ENCODE measurements at places on chromosomes 5 and 9. TPM values are rescaled to one million over a fixed set of nuclear protein-coding genes. Genes with fewer than 3 reads are reported as not detected.

Gene N4BP3
- total RNA-seq, result 0.05 TPM

Gene TRPM3
- total RNA-seq, result 0.26 TPM

Gene FOXD4
- not detected for total RNA-seq

Gene MPDZ
- 29.3 TPM for total RNA-seq

Gene ADAMTS12
- total RNA-seq, result 1.5 TPM

Gene LPAR1
- total RNA-seq, result 1.1 TPM

Gene OCLN
- total RNA-seq, result 48.9 TPM

Gene RAD1
- 6.2 TPM for total RNA-seq

Gene PCDHB5
- 0.74 TPM for total RNA-seq

DNA sequence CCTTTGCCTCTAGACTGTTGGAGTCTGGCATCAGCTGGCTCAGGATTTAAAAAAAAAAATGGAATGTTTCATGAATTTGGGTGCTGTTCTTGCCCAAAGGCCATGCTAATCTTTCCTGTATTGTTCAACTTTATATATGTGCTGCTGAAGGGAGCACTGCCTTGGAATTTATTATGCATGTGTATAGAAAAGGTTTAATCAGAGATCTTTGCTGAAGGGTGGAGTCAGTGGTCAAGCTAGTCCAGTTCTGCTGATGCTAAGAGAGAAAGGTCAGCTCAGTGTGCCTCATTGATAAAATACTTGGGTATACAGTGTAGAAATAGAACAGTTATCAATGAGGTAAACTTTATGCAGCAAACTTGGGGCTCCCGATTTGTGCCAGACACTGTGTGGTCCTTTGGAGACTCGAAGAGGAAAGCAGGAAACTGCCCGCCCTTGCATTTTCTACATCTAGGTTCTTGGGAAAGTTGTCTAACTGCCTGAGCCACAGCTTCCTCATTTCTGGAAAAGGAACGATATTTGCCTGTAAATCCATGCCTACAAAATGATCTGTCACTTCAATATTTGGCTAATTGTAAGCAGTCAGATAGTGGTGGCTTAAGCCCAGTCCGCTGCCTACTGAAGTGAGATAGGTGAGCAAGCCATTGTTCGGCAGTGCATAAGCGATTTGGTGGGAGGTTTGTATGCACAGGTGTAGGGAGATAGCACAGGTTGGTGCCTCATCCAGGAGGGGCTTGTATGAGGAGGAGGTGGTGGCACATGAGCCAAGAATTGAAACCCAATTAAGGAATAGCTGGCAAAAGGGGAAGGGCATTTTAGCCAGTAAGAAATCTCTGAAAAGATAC is 29.2 kb upstream of the GTF2H2C start:
- no peak overlapping the region for H3K27ac ChIP-seq
- H3K27me3 ChIP-seq, result no peaks in the 10 kb centered on the region
- no peak overlapping the region for H3K4me3 ChIP-seq
- peaks cover 5% of the 10 kb centered on the region for H3K36me3 ChIP-seq

DNA sequence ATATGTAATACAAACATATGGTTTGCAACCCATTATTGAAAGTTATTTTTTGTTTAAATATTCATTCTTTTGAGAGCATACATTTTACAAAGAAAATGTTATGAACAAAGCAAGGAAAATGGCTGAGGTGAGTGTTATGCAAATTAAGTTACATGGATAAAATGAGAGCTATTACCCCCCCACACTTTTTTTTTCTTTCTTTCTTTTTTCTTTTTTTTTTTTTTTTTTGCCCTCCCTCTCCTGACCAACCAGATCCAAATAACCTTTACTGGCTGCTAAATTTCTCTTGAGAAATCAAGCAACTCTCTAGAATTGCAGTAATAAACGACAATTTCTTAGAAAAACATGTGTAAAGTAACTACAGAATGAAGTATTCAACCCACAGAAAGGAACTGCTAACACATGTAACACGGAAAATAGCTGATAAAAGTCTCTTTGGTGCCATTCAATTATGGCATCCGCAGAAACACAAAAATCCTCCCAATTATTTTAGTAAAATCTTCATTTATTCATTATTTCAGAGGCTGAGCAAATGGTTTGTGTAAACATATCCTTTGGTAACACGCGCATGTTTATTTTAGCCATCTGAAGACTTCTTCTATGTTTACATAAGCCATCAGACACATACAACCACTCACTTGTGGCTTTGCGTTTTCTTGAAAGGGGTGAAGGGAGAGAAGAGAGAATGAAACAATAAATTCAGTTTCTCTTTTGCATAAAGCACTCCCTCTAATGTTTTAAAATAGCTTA is 216.1 kb downstream of the NFIB start:
- no peak overlapping the region for H3K4me3 ChIP-seq
- no peak overlapping the region for H3K27ac ChIP-seq
- DNase-seq, result no peak
- H3K27me3 ChIP-seq, result no peaks in the 10 kb centered on the region

- H3K27ac ChIP-seq, result no peak overlapping the region
- no peaks in the 10 kb centered on the region for H3K27me3 ChIP-seq
These were observed 58.2 kb downstream of the ZFAND5 start for GRCh38 chr9:72306761-72307160.

GRCh38 chr5:122286541-122286940 is 25.5 kb upstream of the SNCAIP start:
- no peak overlapping the region for H3K27ac ChIP-seq
- H3K36me3 ChIP-seq, result no peaks in the 10 kb centered on the region
- no peaks in the 10 kb centered on the region for H3K27me3 ChIP-seq
- no peak overlapping the region for H3K4me3 ChIP-seq

- DNase-seq, result no peak
- no peak overlapping the region for H3K27ac ChIP-seq
- H3K4me3 ChIP-seq, result no peak overlapping the region
- no peaks in the 10 kb centered on the region for H3K36me3 ChIP-seq
- no peaks in the 10 kb centered on the region for H3K4me1 ChIP-seq
These were observed 40.1 kb upstream of the STXBP1 start for GRCh38 chr9:127571971-127572370.

DNA sequence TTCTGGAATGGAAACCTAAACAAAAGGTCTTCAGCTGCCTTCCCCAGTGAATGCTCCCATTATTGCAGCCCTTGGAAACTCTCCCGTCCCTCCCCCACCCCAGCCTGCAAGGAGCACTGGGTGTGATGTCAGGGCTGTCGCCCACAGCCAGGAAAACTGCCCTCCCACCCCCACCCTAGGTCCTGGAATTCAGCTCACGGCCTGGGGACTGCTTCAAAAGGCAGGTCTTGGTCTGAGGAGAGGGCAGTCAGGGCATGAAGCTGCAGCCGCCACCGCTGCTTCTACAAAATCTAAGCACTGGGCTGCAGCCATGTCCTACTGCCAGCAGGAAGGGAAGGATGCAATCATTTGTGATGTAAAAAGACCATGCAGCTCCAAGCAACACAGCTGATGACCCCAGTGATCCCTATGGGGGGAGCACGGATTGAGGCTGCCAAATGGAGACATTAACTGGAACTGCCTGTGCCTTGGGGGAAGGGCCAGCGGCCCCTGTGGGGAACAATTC is 11.4 kb downstream of the GRHPR start:
- no peaks in the 10 kb centered on the region for H3K27me3 ChIP-seq
- H3K36me3 ChIP-seq, result peaks cover 95% of the 10 kb centered on the region
- H3K4me3 ChIP-seq, result no peak overlapping the region
- H3K4me1 ChIP-seq, result peaks cover 7% of the 10 kb centered on the region
- H3K27ac ChIP-seq, result no peak overlapping the region

DNA sequence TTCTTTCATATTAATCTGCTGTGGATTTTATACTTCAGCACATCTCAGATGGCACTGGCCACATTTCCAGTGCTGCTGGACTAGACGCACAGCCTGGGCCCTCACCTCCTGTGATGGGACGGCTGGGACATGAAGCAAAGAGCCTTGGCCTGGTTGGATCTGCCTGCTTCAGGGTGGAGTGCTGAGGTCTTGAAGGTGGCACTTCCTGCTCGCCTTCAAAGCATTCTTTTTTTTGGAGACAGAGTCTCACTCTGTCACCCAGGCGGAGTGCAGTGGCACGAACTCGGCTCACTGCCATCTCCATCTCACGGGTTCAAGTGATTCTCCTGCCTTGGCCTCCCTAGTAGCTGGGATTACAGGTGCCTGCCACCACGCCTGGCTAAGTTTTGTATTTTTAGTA is 73.1 kb downstream of the RAPGEF1 start:
- peak; percentile 37 for DNase-seq
- H3K4me1 ChIP-seq, result no peaks in the 10 kb centered on the region
- H3K36me3 ChIP-seq, result no peaks in the 10 kb centered on the region
- H3K27me3 ChIP-seq, result no peaks in the 10 kb centered on the region
- no peak overlapping the region for H3K4me3 ChIP-seq
- H3K27ac ChIP-seq, result no peak overlapping the region

GRCh38 chr9:7266911-7267595 is 509.3 kb downstream of the KDM4C start:
- H3K27me3 ChIP-seq, result no peaks in the 10 kb centered on the region
- H3K4me1 ChIP-seq, result no peaks in the 10 kb centered on the region
- DNase-seq, result no peak
- H3K27ac ChIP-seq, result no peak overlapping the region
- H3K4me3 ChIP-seq, result no peak overlapping the region

- H3K27me3 ChIP-seq, result no peaks in the 10 kb centered on the region
- H3K27ac ChIP-seq, result no peak overlapping the region
- no peak overlapping the region for H3K4me3 ChIP-seq
- DNase-seq, result no peak
- H3K4me1 ChIP-seq, result no peaks in the 10 kb centered on the region
These were observed 40.4 kb upstream of the DEPDC1B start for GRCh38 chr5:60740322-60740721.

DNA sequence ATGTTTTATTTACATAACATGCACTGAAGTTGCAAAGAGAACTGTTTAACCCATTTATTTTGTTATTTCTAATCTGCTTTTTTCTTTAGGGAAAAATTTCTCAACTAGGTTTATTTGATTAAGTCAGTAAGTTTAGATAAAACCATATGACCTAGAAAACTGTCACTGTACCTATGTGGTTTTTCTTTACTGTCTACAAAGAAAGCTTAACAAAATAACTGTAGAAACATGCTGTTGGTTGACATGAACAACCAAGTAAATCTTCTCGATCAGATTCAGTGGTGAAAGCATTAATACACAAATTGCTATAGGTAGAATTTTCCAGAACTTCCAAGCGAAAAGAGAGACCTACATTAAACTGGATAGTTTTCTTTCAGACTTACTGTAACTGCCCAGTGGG is 137.4 kb downstream of the PCSK5 start:
- no peak overlapping the region for H3K4me3 ChIP-seq
- no peaks in the 10 kb centered on the region for H3K27me3 ChIP-seq
- no peak for DNase-seq

GRCh38 chr5:92942762-92943161 is 638.3 kb downstream of the NR2F1-AS1 start:
- H3K27me3 ChIP-seq, result no peaks in the 10 kb centered on the region
- H3K36me3 ChIP-seq, result no peaks in the 10 kb centered on the region
- H3K27ac ChIP-seq, result no peak overlapping the region
- no peak for DNase-seq
- no peaks in the 10 kb centered on the region for H3K4me1 ChIP-seq
- H3K4me3 ChIP-seq, result no peak overlapping the region

- no peaks in the 10 kb centered on the region for H3K4me1 ChIP-seq
- no peak overlapping the region for H3K4me3 ChIP-seq
- no peaks in the 10 kb centered on the region for H3K27me3 ChIP-seq
- H3K36me3 ChIP-seq, result no peaks in the 10 kb centered on the region
These were observed 11.4 kb upstream of the DAB2IP start for GRCh38 chr9:121640076-121640475.

DNA sequence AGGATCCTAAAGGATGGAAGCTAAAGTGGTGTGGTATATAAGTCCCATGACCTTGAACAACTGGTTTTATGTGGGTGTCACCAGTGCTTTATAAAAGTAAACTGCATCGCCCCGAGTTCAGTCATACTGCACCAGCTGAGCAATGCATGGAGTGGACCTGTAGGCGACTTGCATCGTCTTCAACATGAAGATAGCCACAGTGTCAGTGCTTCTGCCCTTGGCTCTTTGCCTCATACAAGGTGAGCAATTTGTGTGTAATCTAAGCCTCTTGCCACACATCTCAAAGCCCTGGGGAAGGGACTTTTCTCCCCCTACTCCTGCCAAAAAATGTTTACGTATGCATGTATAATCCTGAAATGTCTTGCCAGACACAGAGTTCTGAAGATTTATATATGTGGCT is at the start of gene SPINK5:
Gene SPINK5, plus strand, starts transcription at position 120 of the 400 bp plus-strand sequence. Its CDS starts 65 bp downstream, at position 185.
- no peaks in the 10 kb centered on the region for H3K4me1 ChIP-seq
- DNase-seq, result no peak
- no peak within 1 kb of the TSS for H3K27ac ChIP-seq
- no peaks in the 10 kb centered on the region for H3K36me3 ChIP-seq

- H3K4me1 ChIP-seq, result peaks cover 6% of the 10 kb centered on the region
- no peaks in the 10 kb centered on the region for H3K36me3 ChIP-seq
- H3K27ac ChIP-seq, result no peak overlapping the region
- H3K4me3 ChIP-seq, result no peak overlapping the region
These were observed 1.3 kb downstream of the TERT start for GRCh38 chr5:1293416-1294205.

GRCh38 chr5:129652349-129653056 is 95.4 kb upstream of the MINAR2 start:
- no peak overlapping the region for H3K27ac ChIP-seq
- H3K4me1 ChIP-seq, result no peaks in the 10 kb centered on the region
- H3K27me3 ChIP-seq, result no peaks in the 10 kb centered on the region
- no peaks in the 10 kb centered on the region for H3K36me3 ChIP-seq
- DNase-seq, result no peak

DNA sequence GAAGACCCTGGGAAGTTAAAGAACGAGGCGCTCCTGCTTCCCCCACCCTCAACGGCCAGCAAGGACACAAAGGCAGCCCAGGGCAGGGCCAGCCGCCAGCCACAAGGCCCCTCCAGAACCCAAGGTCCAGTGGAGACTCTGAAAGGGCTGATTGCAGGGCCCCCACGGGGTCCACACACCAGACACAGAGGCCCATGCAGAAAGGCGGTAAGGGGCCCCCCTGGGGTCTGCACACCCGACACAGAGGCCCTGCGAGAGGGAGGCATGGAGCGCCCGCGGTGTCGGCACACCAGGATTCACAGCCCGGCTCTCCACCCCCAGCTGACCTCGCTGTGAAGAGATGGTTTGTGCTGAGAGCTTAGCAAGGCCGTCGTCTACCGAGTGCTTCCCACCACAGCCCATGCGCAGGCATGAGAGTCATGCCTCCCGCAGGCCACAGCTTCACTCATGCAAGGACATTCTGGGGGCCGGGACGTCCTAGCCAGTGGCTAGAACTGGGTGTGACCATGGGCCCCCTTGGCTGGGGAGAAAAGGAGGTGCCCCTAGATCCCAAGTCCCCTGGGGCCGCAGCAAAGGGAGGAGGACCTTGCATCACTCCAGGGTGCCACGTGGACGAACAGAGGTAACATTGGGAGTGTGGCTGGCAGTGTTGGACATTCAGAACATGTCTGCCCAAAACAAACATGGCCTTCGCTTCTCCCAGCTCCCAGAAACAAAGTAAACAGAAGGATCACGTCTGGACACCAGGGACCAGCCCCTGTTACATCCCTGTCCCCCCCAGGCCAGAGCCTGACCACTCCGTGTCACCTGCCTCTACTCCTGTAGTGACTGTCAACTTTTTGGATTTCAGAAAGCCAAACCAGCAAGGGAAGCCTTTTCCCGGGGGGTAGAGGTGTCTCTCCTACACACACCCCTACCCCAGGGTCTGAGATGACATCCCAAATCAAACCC is 9.8 kb downstream of the BRD3 start:
- H3K36me3 ChIP-seq, result no peaks in the 10 kb centered on the region
- DNase-seq, result peak; percentile 68
- no peak overlapping the region for H3K4me3 ChIP-seq
- no peaks in the 10 kb centered on the region for H3K27me3 ChIP-seq

- no peaks in the 10 kb centered on the region for H3K27me3 ChIP-seq
- no peaks in the 10 kb centered on the region for H3K4me1 ChIP-seq
- H3K27ac ChIP-seq, result no peak overlapping the region
- DNase-seq, result no peak
- H3K4me3 ChIP-seq, result no peak overlapping the region
These were observed 142.5 kb upstream of the RETREG1 start for GRCh38 chr5:16759147-16759773.

Data from right lobe of liver (tissue), 6 donors.